Activated effector memory CD4-positive, alpha-beta T cell treated with Interleukin-2 at 50 U/mL for 16 hours (primary cell): ENCODE measurements at places on chromosomes 12 and 14.

DNA sequence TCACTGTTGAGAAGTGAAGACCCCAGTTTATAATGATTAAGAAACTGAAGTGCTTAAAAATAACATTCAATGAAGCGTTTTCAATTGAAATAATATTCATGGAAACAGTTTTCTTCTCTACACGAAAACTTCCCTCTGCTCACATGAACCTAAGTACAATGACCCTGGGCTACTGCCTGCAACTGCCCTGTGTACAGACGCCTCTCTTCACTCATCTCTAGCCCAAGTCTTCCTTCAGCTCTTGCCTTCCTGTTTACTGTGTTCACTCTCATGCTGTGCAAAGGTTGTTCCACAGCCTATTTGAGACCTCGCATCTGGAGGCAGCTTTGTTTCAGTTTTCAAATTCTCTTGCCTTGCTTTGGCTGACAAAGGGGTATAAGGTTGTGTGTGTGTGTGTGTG lies 100.8 kb downstream of the GRIN2B start:
- DNase-seq = no peak

DNA sequence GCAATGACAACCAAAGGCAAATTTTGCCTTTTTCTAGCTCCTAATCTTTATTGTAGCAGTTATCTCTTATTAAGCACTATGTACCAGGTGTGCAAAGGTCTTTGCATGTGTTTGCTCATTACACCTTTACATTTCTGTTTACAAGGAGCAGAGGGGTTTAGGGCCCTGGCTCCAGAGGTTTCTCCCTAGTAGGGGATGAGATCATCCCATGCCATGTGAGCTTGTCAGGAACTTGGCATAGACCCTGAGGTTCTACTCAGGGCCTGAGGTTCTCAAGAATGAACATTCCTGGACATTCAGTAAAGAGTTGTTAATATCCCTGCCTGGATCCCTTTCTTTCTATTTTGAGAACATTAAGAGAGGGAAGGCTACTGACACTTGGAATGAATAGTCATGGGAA lies 292.0 kb downstream of the RPAP3 start:
- no peak for DNase-seq

- no peak for DNase-seq
Measured at GRCh38 chr14:68695856-68696255, 97.0 kb downstream of the ZFP36L1 start.

DNA sequence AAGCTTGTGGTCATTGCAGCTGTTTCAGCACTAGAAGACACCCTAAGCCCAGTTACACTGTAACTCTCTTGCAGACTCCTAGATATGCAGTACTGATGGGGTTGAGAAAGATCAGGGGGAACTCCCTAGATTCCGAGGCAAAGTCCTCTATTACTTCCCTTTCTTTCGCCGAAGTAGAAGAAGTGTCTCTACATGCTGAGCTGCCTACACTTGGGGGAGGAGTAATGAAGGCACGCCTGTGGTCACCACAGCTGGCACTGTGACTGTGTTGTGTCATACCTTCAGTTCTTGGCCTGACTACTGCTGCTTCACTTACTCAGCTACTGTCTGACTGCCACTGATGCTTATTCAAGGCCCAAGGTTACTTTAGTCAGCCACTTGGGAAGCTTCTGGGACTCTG lies 35.1 kb upstream of the RPL10L start:
- DNase-seq = no peak

- DNase-seq = no peak
Measured at GRCh38 chr14:68828698-68829097, 35.8 kb upstream of the ZFP36L1 start.

GRCh38 chr12:22810036-22810435 lies 185.1 kb downstream of the ETNK1 start:
- no peak for DNase-seq

GRCh38 chr12:93502802-93503623 lies 35.7 kb downstream of the MRPL42 start:
- peak; percentile 36 for DNase-seq

DNA sequence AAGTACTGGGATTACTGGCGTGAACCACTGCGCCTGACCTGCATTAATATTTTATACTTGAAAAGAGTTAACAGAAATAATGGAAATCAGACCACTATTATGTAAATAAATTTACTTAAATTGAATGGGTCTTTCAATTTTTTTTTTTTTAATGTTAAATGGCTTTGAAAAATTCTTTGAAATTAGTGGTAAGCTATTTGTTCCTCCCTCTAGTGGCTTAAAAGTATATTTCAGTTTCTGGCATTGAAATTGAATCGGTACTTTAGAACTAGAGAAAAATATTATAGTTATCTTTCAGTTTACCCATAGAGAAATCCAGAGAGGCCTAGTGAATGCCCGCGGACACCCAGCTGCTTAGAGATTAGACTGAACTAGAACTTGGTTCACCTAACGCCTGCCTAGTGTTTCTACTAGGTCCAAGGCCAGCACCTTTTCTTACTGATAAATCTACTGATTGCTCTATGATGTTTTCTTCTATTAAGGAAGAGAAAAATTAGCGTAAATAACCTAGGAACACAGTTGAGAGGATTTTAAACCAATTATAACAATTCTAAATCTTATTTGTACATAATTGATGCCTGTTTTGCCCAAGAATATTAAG lies 106.5 kb downstream of the EML1 start:
- no peak for DNase-seq

DNA sequence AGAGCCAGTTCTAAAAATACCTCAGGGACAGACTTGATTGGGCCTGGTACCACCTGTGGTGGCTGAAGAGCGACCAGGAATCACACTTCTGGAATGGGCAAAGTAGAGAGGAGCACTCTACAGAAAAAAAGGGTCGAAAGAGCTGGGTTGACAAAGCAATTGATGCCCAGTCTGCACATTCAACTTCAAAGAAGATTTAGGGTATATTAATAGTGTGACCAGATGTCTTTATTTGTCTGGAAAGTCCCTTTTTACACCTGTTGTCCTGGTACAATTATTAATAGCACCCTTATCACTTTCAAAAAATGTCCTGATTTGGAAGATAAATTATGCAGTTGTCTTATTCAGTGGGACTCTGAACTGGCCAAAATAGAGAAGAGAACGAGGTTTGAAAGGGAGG lies 137.5 kb downstream of the DYRK2 start:
- DNase-seq = no peak

DNA sequence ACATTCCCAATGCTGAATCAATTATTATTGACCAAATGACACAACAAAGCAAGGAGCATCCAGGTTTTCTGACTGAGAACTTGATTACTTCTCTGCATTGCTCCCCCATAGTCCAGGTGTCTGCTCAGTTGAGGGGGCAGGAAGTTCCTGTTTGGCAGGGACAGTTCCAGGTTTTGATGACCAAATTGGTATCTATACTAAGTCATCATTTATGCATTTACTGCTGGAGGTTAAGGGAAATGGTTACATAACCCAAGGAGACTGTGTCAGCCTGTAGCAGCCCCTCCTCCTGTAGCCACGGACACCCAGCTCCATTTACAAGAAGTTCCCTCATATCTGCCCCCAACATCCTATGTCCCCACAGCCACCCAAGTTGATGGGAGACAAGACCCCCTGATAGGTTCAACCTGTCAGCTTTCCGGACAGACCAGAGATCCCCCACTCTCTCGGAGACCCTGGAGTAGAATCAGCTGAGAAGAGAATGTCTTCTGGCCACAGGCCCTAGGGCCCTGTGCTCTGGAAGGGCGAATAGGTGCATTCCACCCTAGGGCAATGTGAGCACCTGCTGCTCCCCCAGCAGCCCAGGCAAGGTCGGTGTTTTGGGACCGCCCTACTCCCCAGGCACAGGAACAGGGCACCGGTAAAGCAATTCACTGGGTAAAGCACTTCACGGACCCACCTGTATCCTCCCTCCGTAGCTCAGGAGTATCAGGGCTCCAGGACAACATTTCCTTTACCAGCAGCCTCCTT lies 23.6 kb downstream of the IRF2BPL start:
- no peak for DNase-seq

DNA sequence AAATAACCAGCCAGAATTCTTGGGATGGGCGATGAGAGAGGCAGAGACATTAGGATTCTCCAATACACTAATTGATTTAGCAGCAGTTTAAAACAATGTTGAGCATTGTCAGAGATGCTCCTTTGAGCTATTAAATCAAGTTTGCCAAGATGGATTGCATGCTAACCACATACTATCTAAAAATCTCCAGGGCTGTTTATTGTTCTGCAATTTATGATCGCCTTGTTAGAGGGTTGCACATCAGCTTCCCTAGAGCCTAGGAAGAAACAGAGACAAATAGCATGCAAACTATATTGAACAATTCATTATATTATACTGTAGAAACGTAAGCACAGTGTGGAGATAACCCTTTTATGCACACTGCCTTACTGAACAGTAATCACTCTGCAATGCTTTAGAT lies 599.9 kb downstream of the SOX5 start:
- no peak for DNase-seq

- DNase-seq = no peak
Measured at GRCh38 chr14:100881211-100882025, 22.1 kb downstream of the RTL1 start.

- DNase-seq = no peak
Measured at GRCh38 chr14:100708425-100709288, 18.0 kb upstream of the DLK1 start.

GRCh38 chr12:121688966-121689365 lies 19.5 kb upstream of the MORN3 start:
- no peak for DNase-seq

- DNase-seq = peak; percentile 67
Measured at GRCh38 chr12:6788972-6789924, at the start of gene CD4. Gene CD4 (plus strand): TSS chr12:6789528. CDS start chr12:6800139, 10,611 bp downstream.

GRCh38 chr14:64191756-64192155 lies 102.4 kb downstream of the ESR2 start:
- no peak for DNase-seq

GRCh38 chr14:59252772-59253500 lies 64.5 kb downstream of the DAAM1 start:
- DNase-seq = no peak

- no peak for DNase-seq
Measured at GRCh38 chr12:99984271-99985128, at the start of gene ANKS1B. Gene ANKS1B (minus strand): TSS chr12:99984936. CDS start chr12:99984237, 699 bp downstream.

DNA sequence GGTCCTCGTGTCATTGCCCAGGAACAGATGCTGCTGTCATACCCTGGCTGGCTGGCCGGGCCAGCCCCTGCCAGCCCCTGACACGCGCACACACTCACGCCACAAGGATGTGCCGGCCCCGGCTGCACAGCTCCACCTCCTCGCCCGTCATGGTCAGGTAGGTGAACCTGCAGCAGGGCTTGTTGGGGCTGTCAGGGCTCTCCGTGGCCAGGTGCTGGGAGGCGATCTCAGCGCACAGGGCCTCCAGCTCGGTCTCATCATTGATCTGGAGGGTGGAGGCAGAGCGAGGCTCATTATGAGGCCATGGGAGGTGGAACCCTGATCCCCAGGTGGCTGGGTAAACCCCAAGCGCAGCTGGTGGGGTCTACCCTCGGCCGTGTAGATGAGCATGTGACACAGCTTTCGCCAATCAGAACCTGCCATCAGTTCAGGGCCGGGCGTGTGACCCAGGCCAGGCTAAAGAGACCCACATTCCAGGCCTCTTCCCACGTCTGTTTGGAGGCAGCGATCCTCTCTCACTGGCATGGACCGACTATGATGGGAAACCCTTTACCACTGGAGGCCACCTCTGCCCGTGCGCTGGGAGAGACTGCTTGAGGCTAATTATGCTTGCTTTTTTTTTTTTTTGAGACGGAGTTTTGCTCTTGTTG lies 38.8 kb downstream of the TRAFD1 start:
- no peak for DNase-seq

GRCh38 chr14:50082784-50083466 lies 33.4 kb downstream of the VCPKMT start:
- peak; percentile 73 for DNase-seq

GRCh38 chr12:32089586-32089985 lies 17.1 kb upstream of the BICD1 start:
- DNase-seq = no peak

- DNase-seq = no peak
Measured at GRCh38 chr14:65277027-65277426, 135.5 kb upstream of the FUT8 start.

- DNase-seq = no peak
Measured at GRCh38 chr12:63844391-63845341, at the start of gene SRGAP1. Gene SRGAP1 (plus strand): TSS chr12:63844700. CDS start chr12:63844817, 117 bp downstream.

DNA sequence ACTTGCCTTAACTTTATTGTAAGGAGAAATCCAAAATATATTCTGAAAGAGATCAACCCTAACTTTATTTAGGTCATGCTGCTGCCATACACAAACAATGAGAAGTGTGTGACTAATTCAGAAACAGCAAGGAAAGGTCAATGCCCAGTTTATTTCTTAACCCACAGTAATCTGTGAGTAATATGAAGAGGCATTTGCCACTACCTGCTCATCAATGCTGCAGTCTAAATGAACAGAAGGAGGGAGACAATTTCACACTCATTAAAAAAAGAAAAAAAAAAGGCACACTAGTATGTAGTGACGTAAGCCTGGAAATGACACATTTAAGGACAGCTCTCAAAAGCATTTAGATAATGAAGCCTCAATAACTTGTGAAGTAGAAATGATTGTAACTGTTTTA lies 90.5 kb upstream of the FOXN3 start:
- no peak for DNase-seq

DNA sequence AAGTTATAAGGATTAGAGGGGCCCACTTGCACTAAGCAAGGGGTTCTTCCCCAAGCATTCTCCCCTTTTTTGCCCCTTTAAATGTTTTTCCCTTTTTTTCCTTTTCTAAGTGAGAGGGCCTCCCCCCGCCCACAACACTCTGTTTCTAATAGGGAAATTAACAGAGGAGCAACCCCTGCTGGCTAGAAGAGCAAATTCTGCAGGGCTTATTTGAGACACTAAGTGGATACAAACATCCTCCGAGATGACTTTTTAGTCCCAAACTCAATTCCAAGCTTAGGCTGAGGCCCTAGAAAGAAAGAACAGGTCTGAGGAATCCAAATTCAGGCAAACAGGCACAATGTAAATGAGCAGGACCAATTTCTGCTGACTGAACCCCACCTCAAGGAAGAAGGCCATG lies 138.9 kb downstream of the GPR65 start:
- DNase-seq = no peak

GRCh38 chr12:45638386-45638785 lies 91.1 kb upstream of the ARID2 start:
- no peak for DNase-seq

DNA sequence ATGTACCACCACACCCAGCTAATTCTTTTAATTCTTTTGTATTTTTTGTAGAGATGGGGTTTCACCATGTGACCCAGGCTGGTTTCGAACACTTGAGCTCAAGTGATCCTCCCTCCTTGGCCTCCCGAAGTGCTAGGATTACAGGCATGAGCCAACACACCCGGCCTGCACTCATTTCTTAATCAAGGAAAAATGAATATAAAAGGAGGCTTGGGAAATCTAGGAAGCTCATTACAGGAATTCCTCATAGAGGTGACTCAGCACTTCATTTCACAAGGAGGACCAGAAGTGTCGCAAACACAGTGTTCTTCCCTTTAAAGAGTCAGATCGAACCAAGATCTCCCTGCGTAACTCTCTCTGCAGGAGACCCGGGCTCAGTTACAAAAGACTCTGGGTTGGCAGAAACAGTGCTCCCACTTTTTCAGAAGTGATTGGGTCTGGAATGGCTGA lies 30.3 kb downstream of the NFKBIA start:
- no peak for DNase-seq

- DNase-seq = no peak
Measured at GRCh38 chr14:37992499-37992898, 215.2 kb upstream of the SSTR1 start.

GRCh38 chr14:102778338-102779083 lies 1.3 kb downstream of the TRAF3 start:
- no peak for DNase-seq

- DNase-seq = no peak
Measured at GRCh38 chr14:96914571-96915128, 117.5 kb downstream of the VRK1 start.
